ENCODE measurements at places on chromosomes 5 and 9.
A peak's percentile ranks its signal among the peaks of the same experiment; 100 is the strongest.

DNA sequence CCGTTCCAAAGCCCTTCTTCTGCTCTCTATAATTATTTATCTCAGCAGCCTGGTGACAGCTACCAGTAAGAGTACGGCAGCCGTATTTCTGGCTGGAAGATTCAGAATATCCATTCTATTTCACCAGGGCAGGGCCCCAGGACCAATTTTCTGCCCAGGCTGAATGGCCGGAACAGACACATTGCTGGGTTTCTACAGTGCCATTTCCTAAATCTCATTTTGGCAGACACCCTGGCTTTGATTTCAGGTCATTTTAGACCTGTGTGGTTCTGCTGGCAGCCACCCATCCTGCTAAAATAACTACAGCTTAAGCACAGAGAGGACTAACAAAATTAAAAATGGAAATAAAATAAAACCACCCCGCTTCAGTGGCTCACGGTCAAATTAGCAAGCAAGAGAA lies 95.0 kb downstream of the CRB2 start:
- no peak for DNase-seq

- no peak for DNase-seq
Observed at GRCh38 chr9:75102177-75102790, 14.0 kb downstream of the OSTF1 start.

DNA sequence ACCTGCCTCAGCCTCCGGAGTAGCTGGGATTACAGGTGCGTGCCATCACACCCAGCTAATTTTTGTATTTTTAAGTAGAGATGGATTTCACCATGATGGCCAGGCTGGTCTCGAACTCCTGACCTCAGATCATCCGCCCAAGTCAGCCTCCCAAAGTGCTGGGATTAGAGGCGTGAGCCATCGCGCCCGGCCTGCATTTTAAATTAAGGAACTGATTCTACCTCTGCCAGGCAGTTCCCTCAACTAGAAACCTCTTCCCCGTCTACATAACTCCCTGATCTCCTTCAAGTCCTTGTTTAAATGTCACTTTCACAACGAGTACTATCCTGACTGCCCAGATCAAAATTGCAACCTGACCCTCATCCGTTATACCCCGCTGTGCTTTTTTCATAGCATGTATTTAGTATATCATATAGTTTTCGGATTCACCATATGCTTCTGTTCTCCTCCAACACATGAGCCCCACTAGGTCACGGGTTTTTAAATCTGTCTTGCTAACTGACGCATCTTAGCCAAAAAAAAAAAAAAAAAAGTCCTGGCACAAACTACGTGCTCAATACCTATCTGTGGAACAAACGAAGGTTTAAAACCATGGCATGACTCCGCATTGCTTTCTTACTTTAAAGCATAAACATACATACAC lies 858 bp upstream of the SOWAHA start:
- DNase-seq = peak; percentile 94

DNA sequence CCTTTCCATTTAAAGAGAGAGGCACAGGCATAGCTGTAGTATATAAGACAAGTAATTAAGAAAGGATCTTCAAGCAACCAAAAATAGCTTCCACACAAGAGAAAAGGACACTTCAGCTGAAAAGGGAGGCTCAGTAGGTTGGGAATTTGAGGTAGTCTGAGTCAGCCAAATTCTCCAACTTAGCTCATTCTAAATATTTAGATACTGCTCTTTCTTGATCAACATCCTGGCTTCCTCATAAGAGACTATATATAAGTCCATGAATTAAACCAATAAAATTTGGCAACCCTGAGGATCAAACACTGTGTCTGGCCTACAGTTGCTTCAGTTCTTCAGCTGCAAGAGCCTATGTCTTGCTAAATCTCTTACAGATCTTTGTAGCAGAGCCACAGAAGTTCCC lies 17.8 kb downstream of the HINT1 start:
- DNase-seq = no peak

GRCh38 chr9:79884546-79884945 lies 312.8 kb downstream of the TLE4 start:
- DNase-seq = no peak

GRCh38 chr5:170576602-170577535 lies 73.0 kb downstream of the KCNIP1 start:
- DNase-seq = no peak

DNA sequence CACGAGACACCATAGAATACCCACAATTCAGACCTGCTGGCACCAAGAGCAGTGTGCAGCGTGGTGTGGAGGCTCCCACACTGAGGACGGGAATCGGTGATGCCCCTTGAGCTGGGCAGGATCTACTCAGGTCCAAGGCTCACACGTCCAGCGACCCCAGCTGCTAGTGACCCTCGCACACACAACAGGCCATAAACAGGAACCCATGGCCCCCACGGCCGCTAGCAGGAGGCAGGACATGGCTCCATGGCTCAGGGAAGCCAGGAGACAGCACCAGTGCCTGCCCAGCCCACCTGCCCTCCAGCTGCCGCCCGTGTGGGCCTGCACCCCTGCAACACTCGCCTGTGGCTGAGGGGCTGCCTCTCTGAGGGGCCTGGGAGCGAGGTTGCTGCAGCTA lies 43.4 kb upstream of the SLC9A3 start:
- no peak for DNase-seq

DNA sequence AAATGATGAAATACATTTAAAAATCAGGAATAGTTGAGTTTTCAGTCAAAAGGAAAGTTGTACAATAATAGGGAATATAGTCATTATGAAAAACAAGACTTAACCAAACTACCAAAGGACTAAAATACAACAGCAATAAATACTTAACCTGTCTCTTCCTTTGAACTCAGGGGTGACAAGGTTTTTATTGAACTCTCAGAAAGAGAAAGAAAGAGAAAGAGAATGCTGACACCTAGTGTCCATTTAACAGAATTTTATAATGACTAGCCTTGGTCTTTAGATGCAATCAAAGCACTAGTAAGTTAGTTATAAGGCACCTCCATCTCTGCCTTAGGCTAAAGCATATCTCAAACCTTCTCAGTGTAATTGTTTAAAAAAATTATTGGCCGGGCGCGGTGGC lies 47.5 kb downstream of the UIMC1 start:
- DNase-seq = peak; percentile 6

GRCh38 chr9:107178293-107178692 lies 104.8 kb upstream of the RAD23B start:
- DNase-seq = no peak

- no peak for DNase-seq
Observed at GRCh38 chr5:137234973-137235943, 263.9 kb downstream of the SPOCK1 start.

DNA sequence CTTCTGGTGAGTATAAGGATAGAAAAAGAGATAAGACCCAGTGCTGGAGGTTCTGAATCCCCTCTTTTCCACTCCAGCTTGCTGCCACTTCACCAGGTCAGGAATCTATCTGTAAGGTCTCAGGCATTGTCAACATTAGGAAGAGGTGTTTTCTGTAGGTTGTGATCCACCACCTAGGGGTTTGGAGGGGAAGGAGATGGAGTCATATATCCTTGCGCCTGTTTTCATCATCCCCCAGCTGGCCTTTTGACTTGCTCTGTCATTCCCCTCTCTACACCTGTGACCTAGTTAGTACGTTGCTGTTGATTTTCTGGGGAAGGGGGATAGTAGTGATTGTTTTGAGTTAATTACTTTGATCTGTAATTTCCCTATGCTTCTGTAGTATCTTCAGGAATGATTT lies 20.5 kb downstream of the SPINK5 start:
- no peak for DNase-seq

DNA sequence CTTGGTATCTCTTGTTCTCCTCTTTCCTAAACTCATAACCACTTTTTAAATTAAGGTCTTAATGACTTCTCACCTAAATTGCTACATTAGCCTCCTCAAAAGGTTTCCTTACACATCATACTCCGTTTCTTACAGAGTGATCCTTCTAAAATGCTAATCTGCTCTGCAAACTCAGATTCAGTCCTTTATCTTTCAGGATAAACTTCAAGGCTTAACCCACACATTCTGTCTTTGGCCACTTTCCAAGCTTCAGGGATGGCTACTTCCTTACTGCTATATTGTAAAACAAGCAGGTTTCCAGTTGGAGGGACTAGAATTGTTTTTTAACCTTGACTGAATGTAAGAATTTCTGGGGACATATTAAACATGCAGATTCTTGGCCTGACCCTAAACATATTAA lies 105.5 kb upstream of the CHD1 start:
- DNase-seq = no peak

DNA sequence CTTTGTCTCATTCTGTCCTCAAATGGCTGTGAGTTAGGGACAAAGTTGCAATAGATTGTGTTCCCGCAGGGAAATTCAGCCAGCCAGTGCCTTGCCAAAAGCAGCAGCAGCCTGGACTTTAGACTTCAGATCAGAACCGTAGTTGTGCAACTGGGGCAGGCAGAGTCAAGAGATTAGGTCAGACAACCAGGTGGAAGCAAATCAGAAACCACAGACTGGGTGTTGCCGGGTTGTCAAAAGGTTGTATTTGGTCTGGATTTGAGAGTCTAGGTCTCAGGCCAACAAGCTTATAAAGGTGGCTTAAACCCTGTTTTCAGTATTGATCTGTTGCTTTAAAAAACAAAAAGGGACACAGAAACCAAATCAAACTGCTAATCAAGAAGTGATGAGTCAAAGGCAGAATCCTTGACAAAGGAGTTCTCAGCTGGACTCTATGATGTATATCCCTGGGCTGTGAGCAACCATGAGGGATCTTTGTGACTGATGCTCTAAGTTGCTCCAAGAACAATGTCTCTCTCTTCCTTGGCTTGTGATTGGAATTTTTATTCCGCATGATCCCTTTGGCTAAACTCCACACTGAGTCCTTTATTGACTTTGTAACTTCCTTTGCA lies 20.9 kb downstream of the RFK start:
- no peak for DNase-seq

DNA sequence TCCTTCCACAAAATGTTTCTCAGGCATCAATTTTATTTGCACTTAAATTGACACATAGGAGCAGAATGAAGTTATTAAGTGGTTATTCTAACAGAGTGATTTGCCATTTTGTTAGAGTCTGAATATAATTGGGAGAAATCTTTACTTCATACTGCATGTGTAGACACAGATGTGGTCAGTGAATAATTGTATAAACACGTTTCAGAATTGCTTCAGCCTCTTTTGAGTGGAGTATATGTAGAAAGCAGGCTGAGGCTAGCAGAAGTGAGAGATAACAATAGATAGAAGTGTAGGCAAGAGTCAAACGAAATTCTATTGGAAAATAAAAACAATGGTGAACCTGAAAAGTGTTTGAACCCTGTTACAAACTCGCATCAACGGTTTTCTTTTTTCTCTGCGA lies 270.7 kb downstream of the TMEM167A start:
- DNase-seq = no peak

DNA sequence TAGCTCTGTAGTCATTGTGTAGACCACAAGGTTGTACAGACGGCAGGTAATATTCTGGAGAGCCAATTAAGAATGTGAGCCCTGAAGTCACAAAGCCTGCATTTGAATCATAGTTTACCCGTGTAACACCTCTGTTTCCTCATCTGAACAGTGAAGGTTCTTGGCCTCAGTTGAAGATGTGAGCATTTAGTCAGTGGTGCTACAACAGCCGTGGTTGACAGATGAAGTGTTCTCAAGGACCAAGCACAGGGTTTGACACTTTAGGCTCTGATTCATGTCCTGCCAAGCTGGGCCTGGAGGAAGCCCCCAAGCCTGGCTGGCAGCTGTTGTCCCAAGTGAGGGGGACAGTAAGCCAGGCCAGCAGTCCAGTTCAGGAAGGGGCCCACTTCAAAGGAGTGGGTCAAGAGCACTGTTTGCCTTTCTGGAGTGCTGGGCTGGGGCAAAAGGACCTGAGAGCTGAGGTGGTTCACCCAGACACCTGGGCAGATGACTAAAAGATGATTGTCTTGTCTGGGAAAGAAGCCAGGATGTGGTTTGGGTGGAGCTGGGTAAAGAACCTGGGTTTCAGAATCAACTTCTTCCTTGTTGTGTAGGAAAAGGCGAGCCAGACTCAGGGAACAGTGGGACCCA lies 20.7 kb downstream of the FAXDC2 start:
- DNase-seq = no peak

DNA sequence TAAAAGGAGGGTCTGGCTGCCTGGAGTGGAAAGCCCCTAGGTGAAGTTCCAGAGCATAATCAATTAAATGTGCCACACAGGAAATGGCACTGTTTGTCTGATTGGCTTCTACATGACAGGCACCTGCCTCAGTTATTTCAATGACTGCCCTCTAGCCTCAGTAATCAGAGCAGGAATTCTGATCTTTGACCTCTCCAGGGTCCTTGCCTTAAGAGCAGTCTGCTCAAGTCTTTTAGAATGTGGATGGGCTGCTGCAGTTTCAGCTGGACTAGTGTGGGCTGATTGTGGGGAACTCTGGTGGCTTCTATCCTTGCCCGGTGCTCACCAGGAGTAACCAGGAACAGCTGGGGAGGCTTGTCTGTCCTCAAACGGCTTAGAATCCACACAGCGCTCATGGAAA lies 98.9 kb downstream of the LIX1 start:
- DNase-seq = no peak

DNA sequence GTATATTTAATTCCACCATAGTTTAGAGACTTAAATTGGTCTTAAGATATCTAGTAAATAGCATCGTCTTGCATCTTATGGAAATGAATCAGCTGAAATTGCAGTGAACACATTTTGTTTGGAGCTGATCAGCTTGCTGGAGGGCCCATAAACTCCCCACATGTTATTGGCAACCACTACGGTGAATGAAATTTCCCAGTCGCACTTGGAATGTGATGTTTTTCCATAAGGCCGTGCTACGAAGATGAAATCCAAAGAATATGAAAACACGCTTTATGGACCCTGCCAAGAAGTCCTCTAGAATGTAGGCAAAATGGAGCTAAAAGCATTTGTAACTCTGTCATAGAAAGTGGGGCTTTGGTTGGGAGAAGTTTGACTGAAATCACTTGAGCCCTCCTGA lies 572.1 kb downstream of the ACTL7B start:
- no peak for DNase-seq

- no peak for DNase-seq
Observed at GRCh38 chr9:26142201-26142600, 464.0 kb upstream of the TUSC1 start.

DNA sequence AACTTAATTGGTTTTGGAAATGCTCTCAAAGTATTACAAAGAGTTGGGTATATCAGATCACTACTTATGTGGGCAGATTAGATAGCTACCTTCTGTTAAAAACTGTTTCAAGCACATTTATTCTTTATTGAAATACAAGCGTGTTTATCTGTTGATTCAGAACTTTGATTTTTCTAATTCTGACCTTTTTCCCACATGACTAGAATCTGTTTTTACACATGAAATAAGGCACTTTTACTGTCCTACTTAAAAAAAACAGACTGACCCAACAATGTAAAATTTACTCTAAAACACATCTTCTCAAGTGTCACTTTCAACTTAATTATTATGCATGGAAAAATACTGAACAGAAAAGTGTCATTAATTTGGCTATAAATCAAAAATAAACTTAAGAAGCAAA lies 4.8 kb downstream of the NR6A1 start:
- DNase-seq = no peak

DNA sequence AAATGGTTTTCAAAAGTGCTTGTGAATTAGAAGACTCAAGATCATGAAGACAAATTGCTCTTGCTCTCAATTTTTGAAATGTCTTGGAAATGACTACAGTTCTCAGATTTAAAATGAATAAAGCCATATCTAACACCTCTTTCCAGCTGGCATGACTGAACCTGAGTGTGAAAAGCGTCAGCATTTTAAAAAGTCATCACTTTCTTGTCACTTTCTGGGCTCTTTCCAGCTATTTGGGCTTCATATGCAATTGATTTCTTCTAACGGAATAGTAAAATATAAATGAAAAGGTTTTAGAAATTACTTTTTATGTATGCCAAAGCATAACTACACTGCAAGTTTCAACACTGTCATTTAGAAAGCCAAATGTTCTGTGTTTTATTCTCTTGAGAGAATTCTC lies 2.3 kb downstream of the GPR21 start:
- DNase-seq = no peak
